MCF 10A (cell line): ENCODE measurements at places on chromosomes 6 and 20.
A peak's percentile ranks its signal among the peaks of the same experiment; 100 is the strongest.

- DNase-seq = peak; percentile 60
Measured at GRCh38 chr6:30411515-30412207, 66.7 kb downstream of the RPP21 start.

DNA sequence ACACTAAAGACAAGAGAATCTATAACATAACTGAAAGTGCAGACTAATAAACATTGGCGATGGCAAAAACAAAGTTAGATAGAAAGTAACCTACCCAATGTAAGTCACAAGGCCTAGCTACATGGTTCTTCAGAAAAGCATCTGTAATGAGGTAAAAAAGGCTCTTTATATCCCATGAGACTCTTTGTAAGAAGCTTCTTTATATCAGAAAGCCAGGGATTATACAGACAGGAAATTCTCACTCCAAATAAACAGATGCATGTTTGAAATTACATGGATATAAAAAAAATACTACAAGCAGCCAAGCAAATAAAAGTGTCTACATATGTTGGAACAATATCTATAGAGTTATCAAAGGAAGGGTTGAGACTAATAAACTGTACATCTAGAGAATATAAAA is 284.9 kb upstream of the NRSN1 start:
- DNase-seq = no peak

DNA sequence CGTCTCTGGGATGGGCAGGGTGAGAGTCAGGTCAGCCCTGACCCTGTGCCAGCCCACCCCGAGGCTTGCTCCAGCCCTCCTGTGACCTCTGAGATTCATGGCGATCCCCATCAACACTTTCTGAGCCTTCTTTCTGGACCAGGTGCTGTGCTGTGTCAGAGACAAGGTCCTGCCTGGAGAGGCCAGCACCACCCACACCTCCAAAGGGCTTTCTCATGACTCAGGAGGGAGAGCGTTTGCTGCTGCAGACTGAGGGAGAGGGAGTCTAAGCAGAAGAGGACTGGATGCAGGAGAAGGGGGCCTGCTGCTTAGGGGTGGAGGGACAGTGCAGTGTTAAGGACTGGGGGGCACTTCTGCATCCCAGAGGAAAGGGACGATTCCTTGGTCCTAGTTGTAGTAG is 193.5 kb downstream of the LRFN2 start:
- DNase-seq = no peak

GRCh38 chr20:53914091-53914780 is 156.2 kb downstream of the BCAS1 start:
- no peak for DNase-seq

DNA sequence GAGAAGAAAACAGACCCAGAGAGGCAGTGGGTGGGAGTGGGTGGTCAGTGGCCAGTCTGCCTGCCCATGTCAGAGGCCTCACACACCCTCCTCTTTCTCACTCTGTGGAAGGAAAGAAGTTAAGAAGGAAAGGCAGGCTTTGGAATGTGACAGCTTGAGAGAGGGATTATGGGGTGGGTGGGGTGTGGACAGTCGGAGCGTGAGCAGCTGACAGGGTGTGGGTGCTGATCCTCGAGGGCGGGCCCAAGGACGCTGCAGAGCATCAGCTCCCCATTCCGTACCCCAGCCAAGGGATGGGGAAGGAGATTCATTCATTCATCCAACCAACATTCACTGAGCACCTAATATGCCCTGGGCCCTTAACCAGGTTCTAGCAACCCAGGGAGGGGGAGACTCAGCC is 4.8 kb downstream of the TGM6 start:
- no peak for DNase-seq

- peak; percentile 17 for DNase-seq
Measured at GRCh38 chr6:64782877-64783276, 924.1 kb downstream of the EYS start.

DNA sequence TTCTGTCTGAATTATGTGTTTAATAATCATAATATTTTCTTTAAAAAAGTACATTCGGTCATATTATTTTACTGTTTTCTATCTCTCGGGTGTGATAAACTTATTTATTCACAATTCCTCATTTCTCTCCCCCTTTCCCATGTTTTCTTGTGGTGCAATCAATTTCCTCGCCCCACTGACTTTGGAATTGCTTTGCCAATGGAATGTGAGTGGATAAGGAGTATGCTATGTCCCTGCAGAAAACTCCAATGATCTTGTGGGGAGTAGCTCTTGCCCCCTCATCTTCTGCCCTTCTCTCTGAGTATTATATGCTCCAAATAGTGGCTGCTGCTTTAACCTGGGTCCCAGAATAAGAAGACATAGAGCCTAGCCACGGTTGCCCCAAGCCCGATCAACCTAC is 64.1 kb downstream of the HMGN3 start:
- no peak for DNase-seq

- no peak for DNase-seq
Measured at GRCh38 chr20:1264727-1265126, 1.4 kb upstream of the SNPH start.

DNA sequence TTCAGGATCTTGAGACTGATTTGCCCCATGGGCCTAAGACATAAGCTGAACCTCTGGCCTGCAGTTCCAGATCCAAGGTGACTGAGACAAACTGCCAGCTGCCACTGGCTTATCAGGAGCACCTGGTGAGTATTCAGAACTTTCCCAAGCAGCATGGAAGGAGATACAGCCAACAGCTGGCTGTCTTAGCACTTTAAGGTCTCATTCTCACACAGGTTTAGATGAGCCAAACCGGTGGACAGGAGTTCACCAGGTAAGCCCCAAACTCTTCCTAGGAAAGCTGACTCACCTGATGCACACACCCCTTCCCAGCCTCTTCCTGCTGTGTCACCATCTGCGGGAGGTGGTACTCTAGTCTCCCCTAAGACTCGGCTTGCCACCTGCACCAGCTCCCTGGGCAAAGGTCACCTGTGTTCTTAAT is at the start of gene BANF2:
Gene BANF2 (plus strand): TSS at position 36 of the 421 bp plus-strand sequence. CDS start 25,060 bp downstream, outside the sequence.
- no peak for DNase-seq

DNA sequence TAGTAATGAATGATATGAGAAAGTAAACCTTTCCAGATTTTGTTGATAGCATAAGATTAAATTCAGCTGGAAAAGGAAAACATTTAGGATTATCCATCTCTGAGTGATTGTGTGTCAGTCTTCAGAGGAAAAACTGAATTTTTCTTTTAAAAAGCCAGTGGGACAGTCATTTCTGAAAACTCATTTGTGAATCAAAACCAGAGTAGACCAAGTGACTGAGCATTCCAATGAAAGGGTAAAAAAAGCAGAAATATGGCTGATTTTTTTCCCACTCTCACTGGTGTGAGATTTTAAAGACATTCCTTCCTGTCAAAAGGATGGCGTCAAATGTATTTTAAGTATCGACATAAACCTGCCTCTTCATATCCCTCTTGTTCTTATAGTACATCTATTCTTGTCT is 214.0 kb downstream of the GMPR start:
- DNase-seq = no peak

- DNase-seq = peak; percentile 54
Measured at GRCh38 chr6:160256445-160256844, 2.2 kb downstream of the SLC22A2 start.

GRCh38 chr20:63733579-63734081 is 2.8 kb upstream of the LIME1 start:
- no peak for DNase-seq

GRCh38 chr6:25601800-25602673 is 50.0 kb upstream of the SCGN start:
- peak; percentile 58 for DNase-seq

DNA sequence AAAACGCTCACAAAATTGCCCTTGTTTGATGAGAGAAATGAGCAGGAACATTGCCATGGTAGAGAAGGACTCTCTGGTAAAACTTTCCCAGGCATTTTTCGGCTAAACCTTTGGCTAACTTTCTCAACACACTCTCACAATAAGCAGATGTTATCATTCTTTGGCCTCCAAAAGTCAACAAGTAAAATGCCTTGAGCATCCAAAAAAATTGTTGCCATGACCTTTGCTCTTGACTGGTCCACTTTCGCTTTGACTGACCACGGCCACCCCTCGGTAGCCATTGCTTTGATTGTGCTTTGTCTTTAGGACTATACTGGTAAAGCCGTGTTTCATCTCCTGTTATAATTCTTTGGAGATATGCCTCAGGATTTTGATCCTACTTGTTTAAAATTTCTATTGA is 41.1 kb upstream of the PREP start:
- no peak for DNase-seq

DNA sequence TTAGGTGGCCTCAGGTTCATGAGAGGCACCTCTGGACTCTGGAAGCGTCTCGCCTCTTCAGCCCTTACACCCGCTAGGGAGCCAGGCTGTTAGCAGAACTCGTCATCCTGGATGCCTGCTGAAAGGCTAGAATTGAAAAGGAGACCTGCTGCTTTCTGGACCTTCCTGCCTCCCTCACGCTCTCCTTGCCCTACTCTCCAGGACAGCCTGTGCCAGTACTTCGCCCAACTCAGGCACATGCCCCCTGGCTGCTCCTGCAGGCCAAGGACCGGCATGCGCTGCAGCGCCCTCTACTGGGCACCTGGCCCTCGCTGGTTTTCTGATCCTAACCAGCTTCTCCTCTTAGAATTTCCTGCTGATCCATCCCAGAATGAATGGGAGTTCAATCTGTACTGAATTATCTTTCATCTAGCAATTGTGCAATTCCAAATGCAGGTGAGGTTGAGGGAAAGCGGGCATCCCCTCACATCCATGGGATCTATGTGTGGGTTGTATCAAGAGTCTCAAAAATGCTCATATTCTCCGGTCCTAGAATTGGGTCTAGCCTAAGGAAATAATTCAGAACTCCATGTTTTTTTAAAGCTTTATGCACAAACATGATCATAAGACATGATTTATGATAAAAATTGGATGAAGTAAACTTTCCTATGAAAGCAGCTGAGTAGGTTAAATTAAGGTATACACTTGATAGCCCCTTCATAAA is 78.0 kb downstream of the PTPN1 start:
- DNase-seq = peak; percentile 81

DNA sequence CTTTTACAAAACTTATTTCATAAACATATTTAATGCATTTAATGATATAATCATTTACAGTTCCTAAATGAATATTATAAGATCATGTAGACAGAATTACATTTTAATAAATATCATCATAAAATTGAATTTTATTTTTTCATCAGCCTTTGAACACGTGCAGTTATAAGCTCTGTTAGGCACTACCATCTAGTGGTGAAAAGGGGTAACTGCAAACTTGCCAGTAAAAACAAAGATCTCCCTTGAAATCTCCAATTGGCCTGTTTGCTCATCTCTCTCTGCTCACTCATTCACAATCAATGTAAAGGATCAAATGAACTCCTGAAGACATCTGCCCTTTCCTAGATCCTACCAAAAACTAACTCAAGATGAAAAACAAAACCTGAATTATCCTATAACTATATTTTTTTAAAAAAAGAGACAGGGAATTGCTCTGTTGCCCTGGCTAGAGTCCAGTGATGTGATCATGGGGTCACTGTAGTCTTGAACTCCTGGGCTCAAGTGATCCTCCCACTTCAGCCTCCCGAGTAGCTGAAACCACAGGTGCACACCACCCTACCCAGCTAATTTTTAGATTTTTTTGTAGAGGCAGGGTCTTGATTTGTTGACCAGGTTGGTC is 31.7 kb downstream of the SAMHD1 start:
- DNase-seq = peak; percentile 66

GRCh38 chr20:32315891-32316290 is 38.4 kb downstream of the KIF3B start:
- no peak for DNase-seq

- peak; percentile 38 for DNase-seq
Measured at GRCh38 chr20:20547221-20547875, 165.1 kb downstream of the RALGAPA2 start.

GRCh38 chr6:137792160-137793033 is 74.7 kb upstream of the TNFAIP3 start:
- DNase-seq = no peak

- no peak for DNase-seq
Measured at GRCh38 chr20:60010689-60011458, 52.7 kb downstream of the CDH26 start.

DNA sequence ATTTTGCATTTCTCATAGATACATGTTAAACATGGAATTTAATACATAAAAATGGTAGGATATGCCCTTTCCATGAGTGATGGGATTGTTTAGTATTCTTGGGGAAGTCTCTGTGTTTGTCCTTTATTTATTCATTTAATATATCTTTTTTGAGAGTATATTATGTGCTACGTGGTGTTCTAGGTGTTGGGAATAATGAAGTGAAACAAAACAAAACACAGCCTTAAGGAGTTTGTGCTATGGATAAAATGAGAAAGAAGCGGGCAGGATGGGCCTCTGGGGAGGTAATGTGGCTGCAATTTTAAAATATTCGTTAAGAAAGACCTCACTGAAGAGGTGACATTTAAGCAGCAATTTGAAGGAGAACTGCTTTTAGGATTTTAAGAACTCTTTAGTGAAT is 851.5 kb downstream of the MAFB start:
- DNase-seq = no peak

DNA sequence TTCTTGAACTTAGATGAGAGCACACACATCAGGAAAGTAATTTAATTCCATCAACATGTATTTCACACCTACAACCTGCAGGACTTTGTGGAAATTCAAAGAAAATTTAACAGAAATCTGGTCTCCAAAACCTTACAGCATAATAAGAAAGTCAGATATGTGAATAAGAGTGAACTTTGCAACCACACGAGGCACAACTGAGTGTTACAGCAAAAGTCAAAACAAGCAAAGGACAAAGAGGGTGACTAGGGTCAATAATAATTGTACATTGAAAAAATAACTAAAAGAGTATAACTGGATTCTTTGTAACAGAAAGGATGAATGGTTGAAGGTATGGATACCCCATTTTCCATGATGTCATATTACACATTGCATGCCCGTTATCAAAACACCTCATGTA is 113.8 kb downstream of the MTFR2 start:
- no peak for DNase-seq

DNA sequence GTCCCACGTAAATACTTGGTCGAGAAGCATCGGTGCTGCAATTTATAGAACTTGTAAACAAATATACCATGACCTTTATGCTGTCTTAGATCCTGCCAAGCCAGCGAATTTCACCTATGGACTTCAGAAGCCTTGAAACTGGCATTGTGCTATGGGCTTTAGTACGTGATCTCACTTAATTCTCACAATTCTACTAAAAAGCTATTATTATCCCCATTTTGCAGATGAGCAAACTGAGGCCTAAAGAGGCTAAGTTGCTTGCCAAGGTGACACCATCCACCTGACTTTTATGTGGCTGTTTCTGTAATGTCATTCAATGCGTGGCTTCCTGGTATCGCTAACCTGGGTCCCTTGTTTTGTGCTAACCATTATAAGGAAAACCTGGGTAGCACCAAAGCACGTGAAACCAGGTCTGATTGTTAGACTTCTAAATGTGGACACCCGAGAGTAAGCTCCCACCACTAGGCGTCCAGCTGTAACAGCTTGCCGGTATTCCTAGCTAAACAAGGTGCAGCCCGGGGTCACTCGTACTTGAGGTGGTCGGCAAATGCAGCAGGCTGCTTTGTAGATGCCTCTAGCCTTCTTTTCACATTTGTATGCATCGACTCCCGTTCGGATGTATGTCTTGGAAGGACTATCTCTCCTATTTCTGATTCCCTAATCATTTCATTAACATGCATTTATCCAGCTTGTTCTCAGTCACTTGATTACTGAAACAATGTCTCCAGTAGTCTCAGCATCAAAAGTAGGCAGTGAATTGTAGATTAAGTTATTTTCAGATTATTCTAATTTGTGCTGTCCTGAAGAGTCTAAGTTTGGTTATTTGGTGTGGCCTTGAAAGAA is 1.1 kb downstream of the SYNJ2 start:
- DNase-seq = peak; percentile 20
